ENCODE measurements at places on chromosomes 7 and 10. TPM values are rescaled to one million over a fixed set of nuclear protein-coding genes. Genes with fewer than 3 reads are reported as not detected.

DNA sequence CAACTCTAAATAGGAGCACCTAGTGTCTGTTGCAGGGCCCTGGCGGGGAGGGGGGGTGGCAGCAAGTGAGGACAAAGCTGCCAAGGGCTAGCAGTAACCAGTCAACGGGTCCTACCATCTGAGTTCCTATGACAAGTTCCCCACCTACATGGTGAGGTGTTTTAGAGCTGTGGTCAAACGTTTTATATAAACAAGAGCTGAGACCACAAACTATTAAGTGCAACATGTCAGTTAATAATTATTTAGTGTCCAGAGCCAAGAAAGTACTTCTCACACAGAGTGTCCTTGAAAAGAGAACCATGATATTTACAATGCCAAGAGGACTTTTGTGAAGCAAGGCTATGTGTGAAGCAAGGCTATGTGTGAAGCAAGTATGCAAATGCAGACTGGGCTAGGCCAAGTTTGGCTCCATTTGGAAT lies 434.7 kb downstream of the TNS3 start:
- H3K4me3 ChIP-seq = no peak overlapping the region
- no peaks in the 10 kb centered on the region for H3K4me1 ChIP-seq
- no peaks in the 10 kb centered on the region for H3K27me3 ChIP-seq
- no peak overlapping the region for H3K27ac ChIP-seq
- no peak for DNase-seq

GRCh38 chr10:70561558-70561957 lies 41.0 kb downstream of the PRF1 start:
- no peak overlapping the region for H3K4me3 ChIP-seq
- H3K4me1 ChIP-seq = no peaks in the 10 kb centered on the region
- H3K27ac ChIP-seq = no peak overlapping the region
- H3K27me3 ChIP-seq = no peaks in the 10 kb centered on the region
- H3K36me3 ChIP-seq = peaks cover 15% of the 10 kb centered on the region
- DNase-seq = no peak

GRCh38 chr7:45601816-45602540 lies 27.8 kb downstream of the ADCY1 start:
- no peak overlapping the region for H3K4me3 ChIP-seq
- H3K27me3 ChIP-seq = no peaks in the 10 kb centered on the region
- no peak overlapping the region for H3K27ac ChIP-seq
- H3K36me3 ChIP-seq = no peaks in the 10 kb centered on the region

GRCh38 chr10:19252531-19252930 lies 203.9 kb downstream of the MALRD1 start:
- H3K4me3 ChIP-seq = no peak overlapping the region
- no peaks in the 10 kb centered on the region for H3K27me3 ChIP-seq
- no peaks in the 10 kb centered on the region for H3K4me1 ChIP-seq
- no peak overlapping the region for H3K27ac ChIP-seq
- no peak for DNase-seq

DNA sequence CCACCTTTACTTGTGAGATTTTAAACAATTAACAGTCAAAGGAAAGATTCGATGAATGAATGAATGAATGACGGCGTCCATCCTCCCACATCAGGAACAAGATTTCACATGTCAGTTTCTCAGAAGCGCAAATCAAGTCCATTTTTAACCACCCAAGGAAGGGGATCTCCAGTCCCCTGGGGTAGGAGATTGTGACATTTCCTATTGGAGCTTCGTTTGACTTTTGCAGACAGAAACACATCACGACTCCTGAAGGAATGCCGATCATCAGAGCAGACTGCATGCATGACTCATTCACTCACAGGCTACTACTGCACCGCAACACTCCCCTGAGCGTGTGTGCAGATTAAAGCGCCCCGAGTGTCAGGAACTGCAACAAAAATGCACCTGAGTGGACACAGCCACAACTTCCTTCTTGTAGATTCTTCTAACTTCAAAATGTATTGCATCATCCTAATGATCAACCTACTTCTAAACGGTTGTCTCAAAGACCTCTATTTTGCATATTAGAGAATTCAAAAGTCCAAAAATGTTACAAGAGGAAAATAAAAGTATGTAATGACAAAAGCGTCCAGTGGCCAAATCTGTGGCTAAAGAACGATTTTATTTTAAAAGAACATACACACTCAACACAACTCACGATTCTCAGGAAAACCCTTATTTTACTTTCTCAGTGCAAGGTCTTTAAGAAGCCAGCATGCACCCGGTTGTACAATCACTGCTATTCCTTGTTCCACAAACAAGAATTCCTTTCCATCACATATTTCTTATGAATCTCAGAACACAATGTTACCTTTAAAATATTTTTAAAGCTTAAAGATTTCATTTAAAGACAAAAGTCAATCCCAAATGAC lies 172.6 kb downstream of the FAM107B start:
- H3K36me3 ChIP-seq = no peaks in the 10 kb centered on the region
- DNase-seq = no peak
- H3K4me1 ChIP-seq = peaks cover 20% of the 10 kb centered on the region
- H3K4me3 ChIP-seq = no peak overlapping the region
- H3K27ac ChIP-seq = no peak overlapping the region

DNA sequence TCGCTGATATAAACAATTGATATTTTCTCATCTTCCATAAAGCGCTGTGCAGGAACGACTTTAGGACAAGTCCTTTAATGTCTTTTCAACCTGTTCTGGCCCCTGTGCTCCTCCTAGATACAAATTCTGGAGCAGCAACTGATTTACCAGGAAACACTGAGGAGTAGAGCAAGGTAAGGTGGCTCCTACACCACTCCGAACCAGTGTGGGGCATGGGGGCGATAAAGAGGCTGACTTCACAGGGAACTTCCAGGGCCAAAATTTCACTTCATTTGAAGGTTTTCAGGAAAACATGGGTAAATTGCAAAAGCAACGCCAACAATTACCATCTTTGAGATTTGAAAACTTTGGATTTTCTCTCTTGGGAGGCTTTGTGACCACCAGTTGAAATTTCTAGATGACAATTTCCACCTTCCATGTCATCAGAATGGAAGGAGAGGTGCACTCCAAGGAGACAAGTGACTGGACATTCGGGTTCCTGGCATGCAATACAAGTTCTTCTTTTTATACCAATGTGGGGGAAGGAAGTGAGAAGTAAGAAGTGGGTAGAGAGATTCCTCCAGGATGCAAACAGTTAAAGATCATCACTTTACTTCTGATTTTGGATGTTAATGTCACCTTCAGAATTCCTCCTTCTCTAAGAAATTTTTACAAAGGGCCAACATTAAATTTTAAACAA lies 118.5 kb downstream of the FAM107B start:
- peaks cover 12% of the 10 kb centered on the region for H3K4me1 ChIP-seq
- H3K27ac ChIP-seq = no peak overlapping the region
- no peaks in the 10 kb centered on the region for H3K36me3 ChIP-seq
- no peak for DNase-seq

GRCh38 chr10:4889959-4890358 lies 64.0 kb downstream of the AKR1E2 start:
- H3K27ac ChIP-seq = no peak overlapping the region
- DNase-seq = no peak
- H3K4me3 ChIP-seq = no peak overlapping the region
- H3K27me3 ChIP-seq = no peaks in the 10 kb centered on the region

- no peaks in the 10 kb centered on the region for H3K4me1 ChIP-seq
- no peak overlapping the region for H3K4me3 ChIP-seq
- no peak for DNase-seq
- H3K27me3 ChIP-seq = no peaks in the 10 kb centered on the region
Observed at GRCh38 chr7:11232462-11232861, 258.8 kb downstream of the PHF14 start.

- H3K4me3 ChIP-seq = no peak overlapping the region
- peaks cover 13% of the 10 kb centered on the region for H3K4me1 ChIP-seq
- no peaks in the 10 kb centered on the region for H3K36me3 ChIP-seq
- H3K27ac ChIP-seq = no peak overlapping the region
- DNase-seq = no peak
Observed at GRCh38 chr7:38321515-38321944, 48.1 kb upstream of the TARP start.

- H3K27me3 ChIP-seq = no peaks in the 10 kb centered on the region
- no peak overlapping the region for H3K27ac ChIP-seq
- no peak overlapping the region for H3K4me3 ChIP-seq
- H3K36me3 ChIP-seq = no peaks in the 10 kb centered on the region
Observed at GRCh38 chr10:61342858-61343572, 110.2 kb downstream of the TMEM26 start.

DNA sequence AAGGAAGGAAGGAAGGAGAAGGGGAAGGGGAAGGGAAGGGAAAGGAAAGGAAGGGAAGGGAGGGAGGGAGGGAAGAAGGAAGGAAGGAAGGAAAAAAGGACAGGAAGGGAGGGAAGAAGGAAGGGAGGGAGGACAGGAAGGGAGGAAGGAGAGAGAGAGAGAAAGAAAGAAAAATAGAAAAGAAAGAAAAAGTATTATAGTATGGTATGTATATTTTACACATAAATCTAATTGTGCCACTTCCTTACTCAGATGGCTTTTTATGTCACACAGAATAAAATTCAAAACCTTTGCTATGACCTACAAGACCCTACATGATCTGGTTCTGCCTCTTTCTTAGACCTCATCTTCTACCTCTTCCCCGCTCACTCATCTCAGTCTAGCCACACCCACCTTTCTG lies 1016.9 kb upstream of the AUTS2 start:
- H3K36me3 ChIP-seq = no peaks in the 10 kb centered on the region
- no peak overlapping the region for H3K4me3 ChIP-seq
- H3K27ac ChIP-seq = no peak overlapping the region
- DNase-seq = no peak
- H3K27me3 ChIP-seq = no peaks in the 10 kb centered on the region

Gene HMX3
- not detected for total RNA-seq

Gene ZNF722
- not detected for total RNA-seq

Gene C10orf67
- 0.30 TPM for total RNA-seq

Gene SFXN3
- total RNA-seq = 181 TPM

Gene NRP1
- 60.6 TPM for total RNA-seq

Gene NPC1L1
- total RNA-seq = 0.39 TPM

Gene STK32C
- 15.3 TPM for total RNA-seq

Gene HOXA6
- total RNA-seq = 23.3 TPM

Gene SLC37A3
- 60.6 TPM for total RNA-seq

Gene LLCFC1
- total RNA-seq = not detected

Gene MNX1
- total RNA-seq = not detected

Gene HOXA5
- 12.0 TPM for total RNA-seq
